ENCODE measurements at places on chromosomes 3 and 15. TPM values are rescaled to one million over a fixed set of nuclear protein-coding genes. Genes with fewer than 3 reads are reported as not detected.

USP13 gene
- 31.6 TPM for total RNA-seq

P2RY1 gene
- total RNA-seq: 4.5 TPM

FEZF2 gene
- total RNA-seq: not detected

ACOX2 gene
- total RNA-seq: 42.4 TPM

CCDC50 gene
- 91.5 TPM for total RNA-seq

DPH6 gene
- 49.0 TPM for total RNA-seq

UROC1 gene
- total RNA-seq: not detected

EID1 gene
- total RNA-seq: 305 TPM

TRIM42 gene
- total RNA-seq: not detected

FAM107A gene
- 89.9 TPM for total RNA-seq

ADGRG7 gene
- not detected for total RNA-seq

Measured in thyroid gland (tissue), 4 donors.